ENCODE measurements at places on chromosomes 7 and 10. TPM values are rescaled to one million over a fixed set of nuclear protein-coding genes. Genes with fewer than 3 reads are reported as not detected.

Gene IL15RA
- total RNA-seq = 2.6 TPM

Gene RBP3
- not detected for total RNA-seq

Gene PTPN12
- 26.2 TPM for total RNA-seq

Gene CRYGN
- total RNA-seq = not detected

Gene GNGT1
- total RNA-seq = not detected

Gene ACSM6
- not detected for total RNA-seq

Gene LIPJ
- not detected for total RNA-seq

Gene TWIST1
- total RNA-seq = 2.6 TPM

Gene ARL4A
- total RNA-seq = 33.4 TPM

Gene FIGNL1
- 5.5 TPM for total RNA-seq
